Activated CD4-positive, CD25-positive, alpha-beta regulatory T cell treated with anti-CD3 and anti-CD28 coated beads, Interleukin-2, amount 50 U/mL, for 24 hours (primary cell): ENCODE measurements at places on chromosomes 2 and 18.

GRCh38 chr2:98935111-98935770 is 784 bp downstream of the CRACDL start:
- ATAC-seq: no peak

GRCh38 chr18:76757335-76757734 is 65.0 kb upstream of the ZNF236 start:
- ATAC-seq: no peak

DNA sequence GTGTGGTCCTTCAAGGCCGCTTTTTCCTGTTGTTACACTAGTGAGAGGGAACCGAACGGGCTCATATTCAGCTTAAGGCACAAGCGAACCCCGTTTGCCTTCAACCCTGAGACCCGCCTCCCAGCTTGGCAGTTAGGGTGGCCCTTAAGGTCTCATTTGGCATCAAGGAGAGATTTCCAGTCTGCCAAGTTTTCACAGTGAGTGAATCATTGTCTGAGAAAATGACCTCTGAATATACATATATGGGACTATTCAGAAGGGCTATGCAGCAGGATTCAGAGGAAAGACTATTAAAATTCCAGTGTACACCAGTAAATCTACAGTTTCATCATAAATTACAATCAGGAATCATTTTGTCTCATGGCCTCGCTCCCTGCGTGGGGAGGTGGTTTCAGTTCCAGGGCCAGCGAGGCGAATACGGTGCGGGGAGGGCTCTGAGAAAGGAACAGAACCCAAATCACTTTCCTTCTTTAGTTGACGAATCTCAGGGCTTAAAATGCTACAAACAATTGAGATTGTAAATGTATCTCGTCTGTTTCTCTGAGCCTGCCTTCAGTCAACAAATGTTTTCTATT is 231.4 kb downstream of the FAM210A start:
- ATAC-seq: no peak

DNA sequence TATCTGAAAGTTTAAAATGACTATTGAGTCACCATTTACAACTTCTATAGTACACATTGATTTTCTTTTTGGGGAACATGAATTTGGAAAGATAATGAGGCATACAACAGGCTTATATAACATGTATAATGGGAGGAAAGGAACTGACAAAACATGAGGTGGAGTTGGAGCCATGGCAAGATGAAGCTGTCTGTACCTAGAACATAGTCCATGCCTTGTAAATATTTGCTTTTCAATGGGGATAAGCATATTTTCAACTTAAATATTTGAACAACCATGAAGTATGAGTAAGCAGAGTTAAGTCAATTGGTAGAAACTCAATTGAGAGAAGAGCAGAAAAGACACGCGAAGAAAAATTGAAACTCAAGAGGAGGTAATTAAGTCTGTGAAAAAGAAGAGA is 37.1 kb upstream of the GALNT13 start:
- ATAC-seq: no peak

GRCh38 chr18:67728364-67728763 is 211.8 kb upstream of the DSEL start:
- no peak for ATAC-seq

DNA sequence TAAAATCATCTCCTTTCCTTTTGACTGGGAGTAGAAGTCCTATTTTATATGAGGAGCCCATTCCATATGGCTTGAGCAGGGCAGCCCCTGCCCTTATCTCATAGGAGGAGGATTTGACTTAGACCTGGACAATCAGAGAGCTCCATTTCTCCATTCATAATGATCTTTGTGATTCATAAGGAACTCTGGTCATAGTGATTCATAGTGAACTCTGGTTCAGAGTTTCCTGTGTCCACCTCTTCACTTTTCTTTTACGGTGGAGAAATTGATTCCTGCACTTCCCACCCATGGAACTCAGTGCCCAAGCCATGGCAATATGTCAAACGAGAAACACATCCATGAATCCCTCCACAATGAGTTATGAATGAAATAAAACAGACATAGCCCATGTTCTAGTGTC is 12.8 kb upstream of the MYO3B start:
- ATAC-seq: no peak

DNA sequence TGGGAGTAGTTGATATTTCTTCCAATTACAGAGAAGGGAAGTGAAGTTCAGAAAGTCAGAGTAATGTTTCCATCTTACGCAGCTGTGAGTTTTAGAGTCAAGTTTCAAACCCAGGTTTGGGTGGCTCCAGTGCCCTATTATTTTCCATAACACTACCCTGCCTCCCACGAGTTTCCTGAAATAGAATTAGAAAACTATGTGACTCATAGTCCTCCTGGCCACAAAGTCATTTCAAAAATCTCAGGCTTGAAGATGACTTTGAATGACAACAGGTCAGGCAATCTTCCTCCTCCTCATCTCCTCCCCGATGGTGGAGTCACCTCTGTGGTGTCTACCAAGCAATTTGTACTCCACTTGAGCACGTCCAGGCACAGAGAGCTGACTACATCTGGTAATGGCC is 212.3 kb upstream of the TRIB2 start:
- ATAC-seq: peak; percentile 34

DNA sequence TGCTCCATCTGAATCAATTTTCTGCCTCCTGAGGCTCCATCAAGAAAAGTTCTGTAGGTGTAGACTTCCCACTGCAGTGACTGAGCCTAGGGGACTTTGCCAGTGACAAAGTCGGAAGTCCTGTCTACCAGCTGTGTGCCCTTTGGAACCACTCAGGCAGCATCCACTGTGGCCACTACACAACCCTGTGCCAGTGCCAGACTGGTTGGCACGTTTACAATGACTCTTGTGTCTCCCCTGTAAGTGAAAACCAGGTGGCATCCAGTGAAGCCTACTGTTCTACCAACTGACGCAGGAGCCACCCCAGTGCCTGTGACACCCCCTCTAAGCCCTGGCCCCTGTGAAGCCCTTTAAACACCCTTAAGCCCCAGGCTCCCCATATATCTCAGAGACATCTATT is 132.1 kb upstream of the SERPINE2 start:
- no peak for ATAC-seq

- ATAC-seq: no peak
These were observed 124.5 kb downstream of the DCDC2C start for GRCh38 chr2:3827673-3828575.

GRCh38 chr2:38665854-38666555 is at the start of gene GALM:
Gene GALM (plus strand): TSS chr2:38666114. CDS start chr2:38666162, 48 bp downstream.
- peak; percentile 1 for ATAC-seq

DNA sequence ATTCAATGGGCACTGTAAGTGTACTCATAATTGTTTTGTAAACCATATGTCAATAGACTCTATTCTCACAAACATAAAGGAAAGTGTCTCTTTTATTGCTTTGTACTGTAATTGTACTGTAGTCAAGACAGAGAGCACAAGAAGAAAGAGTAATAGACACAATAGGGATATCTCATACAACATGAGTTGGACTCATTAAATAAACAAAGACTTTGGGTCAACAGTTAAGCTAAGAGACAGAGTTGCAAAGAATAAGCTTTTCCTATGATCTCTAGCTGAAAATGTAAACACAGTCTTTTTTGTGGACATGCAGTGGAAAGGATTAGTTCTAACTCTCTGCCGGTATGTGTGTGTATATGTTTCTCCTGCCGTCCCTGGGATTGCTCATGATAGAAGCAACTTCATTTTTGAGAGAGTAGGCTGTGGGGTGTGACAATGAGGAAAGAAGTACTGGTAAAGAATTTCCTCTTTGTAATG is 13.9 kb upstream of the KYNU start:
- ATAC-seq: no peak

GRCh38 chr2:144027593-144027992 is 492.3 kb downstream of the ZEB2 start:
- ATAC-seq: no peak

DNA sequence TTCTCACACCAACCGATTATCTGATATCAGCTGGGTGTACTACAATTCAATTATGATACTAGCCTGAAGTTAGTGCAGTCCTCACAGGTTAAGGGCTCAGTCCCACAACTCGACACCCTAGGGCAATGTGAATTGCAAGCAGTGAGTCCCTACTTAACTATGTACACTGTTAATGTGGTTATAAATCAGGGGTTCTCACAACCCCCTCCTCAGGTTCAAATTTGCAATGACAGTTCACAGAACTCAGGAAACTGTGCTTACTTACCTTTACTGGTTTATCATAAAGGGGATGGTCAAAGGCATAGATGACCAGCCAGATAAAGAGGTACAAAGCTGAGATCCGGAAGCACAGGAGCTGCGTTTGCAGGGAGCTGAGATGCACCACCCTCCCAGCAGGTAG is 1379.1 kb upstream of the CDH2 start:
- ATAC-seq: no peak

GRCh38 chr2:106107509-106108131 is 86.5 kb downstream of the UXS1 start:
- peak; percentile 89 for ATAC-seq

DNA sequence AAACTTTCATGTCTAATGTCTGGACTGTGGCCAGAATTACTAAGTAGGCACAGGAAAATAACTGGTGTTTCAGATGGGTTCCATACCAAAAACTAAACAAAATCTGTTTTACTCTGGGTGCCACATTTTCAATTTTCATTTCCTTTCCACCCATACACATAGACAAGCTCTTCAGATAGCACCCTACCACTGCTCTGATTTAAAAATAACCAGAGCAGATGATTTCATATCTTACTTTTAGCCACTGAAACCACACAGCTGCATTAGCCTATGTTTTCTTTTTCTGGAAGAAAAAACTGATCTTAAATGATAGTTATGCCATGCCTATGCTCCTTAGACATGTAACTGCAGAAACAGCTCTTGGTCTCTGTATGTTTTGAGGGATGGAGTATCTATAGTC is 647.6 kb downstream of the CPS1 start:
- no peak for ATAC-seq

- no peak for ATAC-seq
These were observed 5.3 kb downstream of the PER2 start for GRCh38 chr2:238282861-238283738.

DNA sequence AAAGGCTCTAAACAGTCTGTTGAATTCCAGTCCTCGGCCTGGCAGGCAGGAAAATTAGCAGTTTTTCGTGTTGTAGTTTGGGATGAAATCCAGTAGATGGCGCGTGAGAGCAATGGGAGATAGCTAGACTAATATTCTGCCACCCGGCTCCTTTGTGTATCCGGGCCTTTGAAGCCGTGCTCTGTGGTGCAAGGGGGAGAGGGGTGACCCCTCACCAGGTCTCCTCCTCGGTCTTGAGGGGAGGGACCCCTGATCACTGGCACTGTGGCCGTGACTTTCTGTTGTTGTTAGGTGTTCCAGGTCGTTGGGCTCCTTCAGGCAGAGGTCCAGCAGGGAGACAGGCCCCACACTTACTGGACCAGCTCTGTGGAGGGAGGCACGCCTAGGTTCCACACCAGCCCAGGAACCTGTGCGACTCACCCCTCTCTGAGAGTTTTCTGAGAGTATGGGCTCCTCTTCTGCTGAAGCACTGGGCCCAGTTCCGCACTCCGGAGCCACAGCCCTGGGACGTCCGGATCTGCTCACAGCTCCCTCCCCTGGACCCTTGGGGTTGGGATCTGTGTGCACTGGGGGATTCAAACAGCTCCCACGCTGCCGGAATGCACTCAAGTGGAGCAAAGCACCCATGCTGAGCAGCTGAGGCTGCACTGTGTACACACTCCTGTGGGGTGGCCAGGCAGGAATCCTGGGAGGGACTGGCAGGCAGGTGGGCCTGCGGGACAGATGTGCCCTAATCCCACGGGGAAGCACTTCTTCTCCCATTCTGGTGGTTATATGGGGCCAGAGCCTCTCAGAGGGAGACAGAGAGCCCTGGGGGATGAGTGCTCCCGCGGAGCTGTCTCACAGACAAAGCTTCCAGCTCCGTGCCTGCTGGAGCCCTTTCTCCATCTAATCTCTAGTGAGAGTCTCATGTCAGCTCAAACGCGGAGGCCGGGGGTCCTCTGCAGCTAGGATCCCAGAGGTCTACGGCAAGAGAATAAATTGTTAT is 8.8 kb downstream of the GKN2 start:
- ATAC-seq: peak; percentile 58

- ATAC-seq: no peak
These were observed 100.6 kb downstream of the LAMA1 start for GRCh38 chr18:7017013-7017412.

DNA sequence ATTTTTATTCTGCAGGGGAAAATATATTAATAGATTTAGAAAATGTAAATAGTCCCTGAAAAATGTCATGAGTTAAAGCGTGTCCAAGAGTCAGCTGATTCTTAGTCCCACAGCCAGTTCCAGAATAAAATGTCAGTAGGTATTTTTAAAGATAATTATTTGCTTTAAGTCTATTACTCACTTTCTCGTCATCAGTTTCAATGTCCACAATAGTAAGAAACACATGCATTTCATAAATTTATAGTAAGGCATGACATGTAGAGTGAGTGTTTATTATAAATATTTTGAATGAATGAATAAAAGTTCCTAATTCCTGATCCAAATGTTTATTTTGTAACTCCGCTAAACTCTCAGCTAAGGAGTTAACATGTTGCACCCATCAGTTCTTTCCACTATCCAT is 1044.0 kb upstream of the PIK3C3 start:
- no peak for ATAC-seq

GRCh38 chr18:47754311-47755101 is 176.0 kb downstream of the SMAD2 start:
- no peak for ATAC-seq

- ATAC-seq: no peak
These were observed 87.3 kb downstream of the MARCO start for GRCh38 chr2:119029297-119029696.

DNA sequence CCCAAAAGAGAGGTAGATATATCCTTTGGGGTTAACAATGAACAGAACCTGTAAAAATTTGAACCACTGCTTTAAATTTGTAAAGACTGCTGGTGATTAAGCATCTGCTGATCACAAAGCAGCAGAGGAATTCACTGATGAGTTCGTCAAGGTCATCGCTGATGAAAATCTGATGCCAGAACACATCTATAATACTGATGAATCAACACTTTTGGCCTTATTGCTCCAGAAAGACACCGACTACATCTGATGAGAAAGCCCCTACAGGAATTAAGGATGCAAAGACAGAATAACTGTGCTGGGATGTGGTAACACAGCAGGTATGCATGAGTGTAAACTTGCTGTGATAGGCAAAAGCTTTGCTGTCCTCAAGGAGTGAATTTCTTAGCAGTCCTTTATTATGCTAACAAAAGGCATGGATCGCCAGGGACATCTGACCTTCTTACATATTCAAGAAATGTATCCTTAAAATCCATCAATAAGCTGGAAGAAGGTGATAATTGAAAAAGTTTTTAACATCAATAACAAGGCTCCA is 30.5 kb upstream of the SGPP2 start:
- no peak for ATAC-seq

DNA sequence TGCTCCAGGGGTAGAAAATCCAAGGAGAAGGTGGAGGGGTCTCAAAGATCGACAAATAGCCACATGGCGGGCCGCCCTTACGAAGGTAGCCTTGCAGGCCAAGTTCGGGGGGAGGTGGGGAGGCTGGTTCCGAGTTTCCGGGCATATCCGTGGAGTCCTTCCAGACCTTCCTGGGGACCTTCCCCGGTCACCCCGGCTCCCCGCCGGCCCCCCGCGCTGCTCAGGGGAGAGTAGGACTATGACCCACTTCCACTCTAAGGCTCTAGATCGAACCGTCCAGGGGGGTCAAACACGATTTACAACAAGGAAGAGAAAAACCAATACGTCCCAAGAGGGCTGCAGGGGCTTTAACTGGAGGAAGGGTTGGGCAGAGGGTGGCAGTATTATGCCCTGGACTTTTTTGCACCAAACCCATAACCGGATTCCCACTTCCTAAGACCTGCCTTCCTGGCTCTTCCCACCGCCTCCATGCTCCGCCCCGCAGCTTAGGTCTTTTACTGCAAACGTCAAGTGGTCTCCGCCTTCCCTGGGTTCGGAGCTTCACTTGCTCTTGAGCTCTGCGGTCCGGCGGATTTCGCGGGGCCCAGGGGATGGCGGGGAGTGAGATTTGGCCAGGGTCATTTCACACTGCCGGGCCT is 779 bp upstream of the LYPD6 start:
- ATAC-seq: no peak

GRCh38 chr2:207674826-207675225 is 36.6 kb upstream of the CCNYL1 start:
- ATAC-seq: no peak
